T47D (cell line): ENCODE measurements at places on chromosomes 13 and 19.

- DNase-seq, result no peak
Observed at GRCh38 chr13:29893438-29893837, 43.0 kb upstream of the UBL3 start.

DNA sequence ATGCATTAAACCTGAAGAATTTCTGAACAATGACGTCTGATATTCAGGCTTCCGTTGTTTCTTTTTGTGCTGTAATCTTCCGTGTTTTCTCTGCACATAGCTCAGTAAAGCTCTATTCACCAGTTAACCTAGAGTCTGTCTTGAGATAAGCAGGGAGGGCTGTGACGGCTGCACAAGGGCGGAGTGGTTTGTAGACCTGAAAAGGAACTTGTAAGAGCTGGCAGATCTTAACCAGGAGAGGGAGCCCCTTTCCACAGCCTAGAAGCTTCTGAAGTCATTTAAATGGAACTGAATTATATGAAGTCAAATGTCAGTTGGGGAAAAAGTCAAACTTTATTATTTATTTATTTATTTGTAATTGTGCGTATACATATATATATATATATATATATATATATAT is 27.5 kb downstream of the DPRX start:
- peak; percentile 21 for DNase-seq

DNA sequence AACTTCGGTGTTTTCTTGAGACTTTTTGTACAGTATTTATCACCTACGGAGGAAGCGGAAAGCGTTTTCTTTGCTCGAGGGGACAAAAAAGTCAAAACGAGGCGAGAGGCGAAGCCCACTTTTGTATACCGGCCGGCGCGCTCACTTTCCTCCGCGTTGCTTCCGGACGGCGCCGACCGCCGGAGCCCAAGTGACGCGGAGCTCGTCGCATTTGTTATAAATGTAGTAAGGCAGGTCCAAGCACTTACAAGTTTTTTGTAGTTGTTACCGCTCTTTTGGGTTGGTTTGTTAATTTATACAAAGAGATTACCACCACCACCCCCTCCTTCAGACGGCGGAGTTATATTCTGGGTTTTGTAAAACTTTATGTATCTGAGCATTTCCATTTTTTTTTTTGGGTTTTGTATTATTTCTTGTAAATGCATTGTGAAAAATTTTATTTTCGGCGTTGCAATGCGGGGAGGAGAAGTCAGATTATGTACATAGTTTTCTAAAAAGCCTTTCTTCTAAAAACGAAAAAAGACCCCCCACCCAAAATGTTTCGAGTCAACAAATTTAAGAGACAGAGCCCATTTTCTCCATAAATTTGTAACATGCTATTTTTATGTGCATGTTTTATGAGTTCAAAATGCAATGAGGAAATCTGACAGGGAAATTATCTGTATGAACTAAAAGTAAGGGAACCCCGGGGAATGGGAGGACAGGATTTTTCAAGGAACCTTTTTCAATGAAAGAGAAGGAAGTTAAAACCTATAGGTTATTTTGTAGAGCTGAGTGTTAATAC is 2.3 kb downstream of the SOX1 start:
- DNase-seq, result no peak

- no peak for DNase-seq
Observed at GRCh38 chr19:16516923-16517610, 20.9 kb downstream of the C19orf44 start.

DNA sequence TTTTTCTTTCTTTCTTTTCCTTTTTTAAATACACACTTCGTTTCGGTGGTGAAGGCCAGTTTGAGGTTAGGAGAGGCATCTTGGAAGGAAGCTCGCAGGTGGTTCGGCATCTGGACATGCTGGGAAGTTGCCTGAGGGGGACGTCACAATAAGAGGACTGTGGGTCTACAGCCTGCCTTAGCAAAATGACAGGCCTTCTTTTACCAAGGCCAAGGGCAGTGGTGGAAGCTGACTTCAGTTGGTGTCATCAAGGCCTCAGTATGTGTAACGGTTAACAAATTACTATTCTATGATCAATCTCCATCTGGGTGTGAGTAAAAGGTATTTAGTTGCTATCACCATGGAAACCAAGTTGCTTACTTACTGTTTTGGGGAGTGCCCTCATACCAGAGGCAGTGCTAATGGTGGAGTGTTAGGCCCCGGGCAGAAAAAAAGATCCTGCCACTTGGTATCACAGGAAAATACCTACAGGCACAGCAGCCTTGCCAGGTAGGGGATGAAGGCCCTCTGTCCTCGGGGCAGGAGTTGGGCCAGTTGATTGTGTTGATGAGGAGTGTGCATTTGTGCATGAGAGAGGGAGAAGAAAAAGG is 10.3 kb downstream of the ACTN4 start:
- no peak for DNase-seq

- no peak for DNase-seq
Observed at GRCh38 chr13:32140109-32140508, 108.5 kb downstream of the FRY start.

DNA sequence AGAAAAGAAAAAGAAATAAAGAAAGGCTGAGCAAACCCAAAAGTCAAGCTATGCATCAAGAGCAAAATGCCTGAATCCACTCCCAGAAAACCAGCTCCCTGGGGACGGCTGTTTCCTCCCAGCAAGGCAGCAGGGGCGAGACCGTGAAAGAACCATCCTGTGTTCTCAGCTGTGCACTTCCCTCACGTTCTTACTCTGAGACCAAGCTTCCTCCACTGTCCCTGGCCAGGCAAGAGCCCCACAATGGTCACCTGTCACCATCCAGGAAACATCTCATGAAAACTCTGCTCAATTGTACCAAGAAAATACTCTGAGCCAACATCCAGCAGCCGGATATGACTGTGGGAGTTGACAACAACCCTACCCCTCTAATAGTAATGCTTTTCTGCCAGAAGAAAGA is 22.9 kb downstream of the RAB20 start:
- no peak for DNase-seq

DNA sequence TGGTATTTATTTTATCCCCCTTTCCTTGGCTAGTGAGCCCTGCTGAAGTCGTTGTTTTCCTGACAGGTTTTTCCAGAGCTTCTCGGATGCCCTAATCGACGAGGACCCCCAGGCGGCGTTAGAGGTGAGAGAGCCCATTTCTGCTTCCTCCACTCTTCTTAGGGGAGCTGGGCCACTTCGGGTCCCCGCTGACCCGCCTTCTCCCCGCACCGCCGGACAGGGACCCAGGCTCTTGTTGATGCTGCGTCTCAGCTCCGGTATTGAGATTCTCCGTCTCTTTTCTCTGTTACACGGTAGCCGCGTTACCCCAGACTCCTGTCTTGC is 306 bp downstream of the SUGT1 start:
- no peak for DNase-seq

GRCh38 chr13:60355056-60355455 is 42.0 kb upstream of the TDRD3 start:
- no peak for DNase-seq

DNA sequence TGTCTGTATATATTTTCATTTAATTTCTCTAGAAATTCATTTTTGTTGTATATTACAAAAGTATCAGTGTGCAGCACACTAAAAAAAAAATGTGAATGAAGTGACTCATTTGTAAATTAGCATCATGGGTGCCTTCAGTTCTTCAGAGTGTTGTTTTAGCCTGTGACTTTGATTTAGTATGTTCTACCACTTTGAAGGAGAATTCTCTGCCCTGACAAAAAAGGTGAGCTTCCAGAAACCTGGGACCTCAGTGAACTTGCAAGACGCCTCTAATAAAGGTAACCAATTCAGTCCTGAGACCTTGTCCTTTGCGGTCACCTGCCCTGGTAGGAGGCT is 2.4 kb downstream of the METTL21C start:
- no peak for DNase-seq

DNA sequence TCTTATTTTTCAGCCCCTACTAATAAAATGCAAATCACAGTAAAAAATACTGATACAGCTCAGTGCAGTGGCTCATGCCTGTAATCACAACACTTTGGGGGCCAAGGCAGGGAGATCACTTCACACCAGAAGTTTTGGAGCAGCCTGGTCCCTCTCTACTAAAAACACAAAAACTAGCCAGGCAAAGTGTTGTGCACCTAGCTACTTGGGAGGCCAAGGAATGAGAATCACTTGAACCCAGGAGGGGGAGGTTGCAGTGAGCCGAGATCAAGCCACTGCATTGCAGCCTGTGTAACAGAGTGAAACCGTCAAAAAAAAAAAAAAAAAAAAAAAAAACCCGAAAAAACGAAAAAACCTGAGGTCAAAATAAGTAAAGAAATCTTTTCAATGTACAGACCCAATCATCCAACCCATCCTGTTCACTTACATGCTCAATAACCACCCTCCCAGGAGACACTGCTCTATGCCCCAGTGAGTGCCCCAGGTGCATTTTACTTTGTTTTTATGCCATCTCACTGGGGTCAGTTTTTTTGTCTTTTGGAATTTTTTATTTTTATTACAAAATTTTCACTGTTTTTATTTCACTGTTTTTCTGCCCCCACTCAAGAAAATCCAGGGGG is 107.0 kb downstream of the ZNF486 start:
- DNase-seq, result no peak

DNA sequence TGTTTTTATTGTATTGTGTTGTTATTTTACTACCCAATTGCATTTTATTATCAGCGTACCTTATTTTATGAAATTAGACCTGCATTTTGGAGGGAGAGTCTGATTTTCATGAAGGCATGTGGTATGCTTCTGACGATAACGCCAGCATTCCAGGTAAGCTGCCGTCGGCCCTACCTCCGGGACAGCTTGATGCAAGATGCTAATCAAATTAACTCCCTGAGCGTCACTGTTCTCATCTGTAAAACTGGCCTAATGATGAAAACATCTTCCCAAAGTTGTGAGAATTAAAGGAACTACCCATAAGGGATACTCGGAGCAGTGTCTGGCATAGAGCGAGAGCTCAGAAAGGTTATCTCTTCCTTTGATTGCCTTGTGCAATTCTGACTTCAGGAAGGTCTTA is 12.9 kb upstream of the LAIR2 start:
- DNase-seq, result no peak

GRCh38 chr13:61466280-61466679 is 50.6 kb upstream of the PCDH20 start:
- peak; percentile 33 for DNase-seq

DNA sequence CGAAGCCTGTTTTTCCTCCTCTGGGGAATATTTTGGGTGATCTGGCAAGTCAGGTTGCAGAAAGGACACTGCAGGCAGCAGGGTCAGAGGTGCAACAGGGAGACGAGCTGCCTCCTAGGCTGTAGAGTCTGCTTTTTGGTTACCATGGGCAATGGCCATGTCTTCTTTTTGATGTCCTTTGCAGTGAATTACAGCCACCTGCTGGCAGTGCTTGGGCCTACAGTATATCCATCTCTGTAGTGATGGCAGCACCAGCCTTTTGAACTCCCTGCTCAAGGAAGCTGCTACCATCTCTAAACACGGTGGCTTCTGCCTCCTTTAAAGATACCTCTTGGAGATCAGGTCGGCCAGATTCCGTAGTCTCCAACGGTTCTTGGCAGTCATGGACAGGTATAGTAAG is 73.9 kb downstream of the WTIP start:
- DNase-seq, result peak; percentile 61

DNA sequence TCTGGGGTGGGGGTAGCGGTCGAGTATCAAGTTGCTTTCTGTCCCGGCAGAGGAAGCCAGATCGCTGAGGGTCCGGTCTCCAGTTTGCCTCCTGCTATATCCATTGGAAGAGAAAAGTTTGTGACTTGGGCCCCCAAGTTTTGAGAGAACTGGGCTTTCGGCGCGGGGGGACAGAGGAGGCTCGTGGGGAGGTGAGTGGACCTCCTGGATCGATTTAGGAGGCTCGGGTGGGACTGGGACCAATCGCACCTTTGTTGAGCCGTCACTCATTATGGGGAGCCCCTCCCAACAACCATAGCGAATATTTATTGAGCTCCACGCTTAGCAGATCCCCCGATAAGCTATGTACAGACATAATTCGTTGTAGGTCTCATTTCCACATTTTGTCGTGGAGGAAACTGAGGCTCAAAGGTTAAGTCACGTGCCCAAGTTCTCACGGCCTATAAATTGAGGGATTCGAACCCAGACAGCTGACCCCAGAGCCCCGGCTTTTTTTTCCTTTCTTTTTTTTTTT is 909 bp downstream of the RFXANK start:
- no peak for DNase-seq

DNA sequence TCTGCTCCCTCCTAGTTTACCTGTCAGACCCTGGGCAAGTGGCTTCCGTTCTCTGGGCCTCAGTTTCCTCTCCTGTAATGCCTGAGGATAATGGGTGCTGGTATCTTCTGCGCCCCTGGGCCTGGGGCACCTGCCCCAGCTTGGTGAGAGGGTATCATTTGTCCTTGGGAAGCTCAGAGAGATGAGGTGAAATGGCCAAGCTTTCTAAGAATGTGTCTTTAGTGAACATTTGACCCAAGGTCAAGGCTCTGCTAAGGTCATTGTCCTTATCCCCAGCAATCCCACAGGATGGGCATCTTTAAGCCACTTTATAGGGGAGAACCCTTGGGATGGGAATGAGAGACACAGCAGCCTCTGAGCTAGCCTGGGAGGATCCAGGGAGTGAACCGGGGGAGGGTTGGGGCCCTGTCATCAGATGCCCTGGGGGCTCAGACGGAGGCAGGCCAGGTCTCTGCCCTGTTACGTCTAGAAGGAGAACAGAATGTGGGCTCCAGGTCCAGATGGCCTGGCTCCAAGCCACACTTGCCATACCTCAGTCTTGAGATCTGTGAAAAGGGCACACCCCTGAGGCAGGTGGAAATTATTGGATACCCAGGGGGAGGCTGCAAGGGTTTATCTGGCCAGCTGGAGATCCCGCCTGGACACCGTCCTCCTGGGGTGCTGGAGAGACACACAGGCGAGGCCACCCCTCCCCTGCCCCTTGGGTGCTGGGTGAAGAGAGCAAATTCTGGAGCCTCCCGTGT is 1.1 kb upstream of the NFIC start:
- DNase-seq, result no peak

DNA sequence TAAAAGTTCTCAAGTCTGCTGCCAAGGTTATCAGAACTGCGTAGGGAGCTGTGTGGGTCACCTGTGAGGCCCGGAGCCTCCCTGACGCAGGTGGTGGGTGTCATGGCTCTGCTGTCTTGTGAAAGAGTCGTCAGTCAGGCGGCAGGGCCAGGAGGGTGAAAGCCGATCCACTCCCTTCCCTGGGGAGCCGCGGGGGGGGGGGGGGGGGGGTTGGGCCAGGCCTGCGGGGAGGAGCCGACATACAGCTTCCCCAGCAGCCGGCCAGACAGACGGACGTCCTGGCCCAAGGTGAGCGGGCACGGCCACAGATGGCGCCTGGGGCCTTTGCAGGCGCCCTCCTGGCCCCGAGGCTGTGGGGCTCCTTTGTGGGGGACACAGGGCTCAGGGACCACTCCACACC is 12.4 kb downstream of the SBNO2 start:
- DNase-seq, result no peak

- no peak for DNase-seq
Observed at GRCh38 chr19:43610493-43610892, 1.4 kb upstream of the SRRM5 start.

DNA sequence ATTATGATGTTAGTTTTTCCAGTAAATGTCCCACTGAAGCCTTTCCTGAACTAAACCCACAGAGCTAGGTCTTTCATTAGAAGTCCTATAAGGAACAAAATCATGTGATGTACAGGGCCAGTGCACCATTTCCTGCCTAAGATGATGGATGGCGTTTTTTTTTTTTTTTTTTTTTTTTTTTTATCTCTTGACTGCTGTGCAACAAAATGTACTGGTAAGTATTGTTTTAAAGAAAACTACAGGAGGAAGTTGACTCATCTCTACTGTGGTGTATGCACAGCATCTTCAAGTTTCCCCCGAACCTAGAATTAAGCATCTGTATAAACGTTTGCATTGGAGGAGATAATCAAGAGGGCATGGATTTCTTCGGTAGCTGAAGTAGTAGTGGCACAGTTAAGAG is 197.5 kb downstream of the NBEA start:
- DNase-seq, result no peak

- no peak for DNase-seq
Observed at GRCh38 chr13:44493213-44493812, 82.8 kb downstream of the TSC22D1 start.
